ENCODE measurements at places on chromosomes 3 and 15. TPM values are rescaled to one million over a fixed set of nuclear protein-coding genes. Genes with fewer than 3 reads are reported as not detected.

Gene CXCR6
- polyA plus RNA-seq: not detected

Gene AP2M1
- 325 TPM for polyA plus RNA-seq

Gene PLS1
- 11.0 TPM for polyA plus RNA-seq

Gene CPA3
- polyA plus RNA-seq: not detected

Gene ACTC1
- not detected for polyA plus RNA-seq

Gene MASP1
- polyA plus RNA-seq: not detected

Gene ANKUB1
- not detected for polyA plus RNA-seq

All from K562 (cell line).